A172 (cell line): ENCODE measurements at places on chromosomes 3 and 15. TPM values are rescaled to one million over a fixed set of nuclear protein-coding genes. Genes with fewer than 3 reads are reported as not detected.

Gene CP
- total RNA-seq = not detected in 2 replicates

Gene CCR9
- not detected in 2 replicates for total RNA-seq

Gene GCSAM
- total RNA-seq = not detected in 2 replicates

Gene SEMA6D
- not detected in 2 replicates for total RNA-seq

Gene TMEM40
- 2.9 TPM in 1 of 2 replicates, not detected in the other for total RNA-seq

Gene TM4SF4
- total RNA-seq = not detected in 2 replicates

Gene ACAD11
- total RNA-seq = 10.9 and 17.7 TPM in 2 replicates

Gene AHSG
- not detected in 2 replicates for total RNA-seq

Gene LYZL4
- not detected in 2 replicates for total RNA-seq

Gene EPHA3
- not detected in 2 replicates for total RNA-seq

Gene LHFPL4
- not detected in 2 replicates for total RNA-seq

Gene GRK7
- total RNA-seq = not detected in 2 replicates

Gene GOLGA6A
- total RNA-seq = not detected in 2 replicates

Gene PLAAT1
- 7.5 and 29.3 TPM in 2 replicates for total RNA-seq
